ENCODE measurements at places on chromosomes 5 and 9. TPM values are rescaled to one million over a fixed set of nuclear protein-coding genes. Genes with fewer than 3 reads are reported as not detected.

GRCh38 chr5:176550275-176550831 lies 1.2 kb downstream of the CDHR2 start:
- no peaks in the 10 kb centered on the region for H3K36me3 ChIP-seq
- H3K27ac ChIP-seq = no peak overlapping the region
- H3K27me3 ChIP-seq = no peaks in the 10 kb centered on the region
- peaks cover 68% of the 10 kb centered on the region for H3K4me1 ChIP-seq
- H3K4me3 ChIP-seq = peak overlapping the region; percentile 37

DNA sequence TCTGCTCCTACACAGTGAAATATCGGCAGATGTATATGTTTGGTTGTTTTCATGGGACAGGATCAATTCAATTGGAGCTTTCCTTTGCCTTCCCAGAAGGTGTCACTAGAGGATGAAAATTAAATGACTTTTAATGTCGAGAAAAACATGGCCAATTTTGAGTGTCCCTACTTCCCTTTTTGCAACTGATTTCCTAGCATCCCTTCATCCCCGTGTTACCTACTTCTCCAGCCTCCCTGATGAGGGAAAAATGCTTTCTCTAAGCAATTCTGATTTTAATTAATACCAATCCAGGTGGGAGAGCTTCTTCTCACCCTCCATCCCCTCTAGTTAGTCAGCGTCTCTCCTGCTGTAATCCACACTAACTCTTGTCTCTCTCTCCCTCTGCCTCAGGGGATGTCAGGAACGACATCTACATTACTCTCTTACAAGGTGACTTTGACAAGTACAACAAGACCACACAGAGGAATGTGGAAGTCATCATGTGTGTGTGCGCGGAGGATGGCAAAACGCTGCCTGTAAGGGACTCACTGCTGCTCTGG lies 64.9 kb downstream of the DOCK2 start:
- H3K36me3 ChIP-seq = peaks cover 97% of the 10 kb centered on the region
- DNase-seq = no peak
- H3K27me3 ChIP-seq = no peaks in the 10 kb centered on the region

- no peak for DNase-seq
- no peaks in the 10 kb centered on the region for H3K36me3 ChIP-seq
- no peaks in the 10 kb centered on the region for H3K27me3 ChIP-seq
- H3K4me1 ChIP-seq = peaks cover 61% of the 10 kb centered on the region
Observed at GRCh38 chr9:6782345-6782744, 24.6 kb downstream of the KDM4C start.

GRCh38 chr5:84119252-84119651 lies 265.4 kb downstream of the EDIL3 start:
- H3K4me1 ChIP-seq = no peaks in the 10 kb centered on the region
- H3K27ac ChIP-seq = no peak overlapping the region
- H3K36me3 ChIP-seq = no peaks in the 10 kb centered on the region
- no peaks in the 10 kb centered on the region for H3K27me3 ChIP-seq

DNA sequence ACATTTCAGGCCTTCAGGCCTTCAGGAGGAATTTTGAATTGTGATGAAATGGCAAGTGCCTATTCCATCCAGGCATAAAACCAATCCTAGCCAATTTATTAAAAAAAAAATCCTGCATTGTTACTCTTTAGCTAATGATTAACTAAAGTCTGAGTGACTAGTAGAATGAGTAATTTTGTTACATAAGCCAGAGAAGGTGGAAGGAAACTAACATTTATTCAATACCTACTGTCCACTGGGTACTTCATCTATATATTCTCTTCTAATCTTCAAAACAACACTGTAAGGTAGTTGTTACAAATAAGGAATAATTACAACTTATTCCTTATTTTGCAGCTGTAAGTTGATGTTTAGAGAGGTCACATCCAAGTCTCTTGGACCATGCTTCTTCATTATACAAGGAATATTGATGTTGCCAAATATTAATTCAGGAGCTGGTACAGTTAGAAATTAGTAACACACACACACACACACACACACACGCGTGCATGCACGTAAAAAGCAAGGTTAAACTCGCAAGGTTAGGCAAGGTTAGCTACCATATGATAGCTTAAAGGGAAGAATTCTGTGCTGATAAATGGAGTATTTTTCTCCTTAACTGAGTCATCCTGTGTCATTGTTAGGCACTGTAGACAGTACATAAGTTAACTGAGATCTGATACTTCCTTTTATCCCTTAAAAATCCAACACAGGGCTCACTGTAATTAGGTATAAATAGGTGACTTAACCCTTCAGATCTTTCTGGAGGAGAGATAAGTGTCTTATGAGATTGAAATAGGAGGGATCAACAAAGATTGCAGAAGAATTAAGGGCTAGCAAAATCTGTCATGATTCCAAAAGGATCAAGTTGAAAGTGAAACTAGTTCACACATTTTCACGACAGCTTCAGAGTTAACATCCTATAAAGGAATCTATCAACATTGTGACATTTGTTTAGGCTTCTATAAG lies 596.9 kb downstream of the PDE4D start:
- no peaks in the 10 kb centered on the region for H3K4me1 ChIP-seq
- peak overlapping the region; percentile 16 for H3K4me3 ChIP-seq
- no peak overlapping the region for H3K27ac ChIP-seq
- no peaks in the 10 kb centered on the region for H3K27me3 ChIP-seq

- H3K4me3 ChIP-seq = peak overlapping the region; percentile 83
- peak overlapping the region; percentile 64 for H3K27ac ChIP-seq
- peak; percentile 47 for DNase-seq
- no peaks in the 10 kb centered on the region for H3K27me3 ChIP-seq
- peaks cover 56% of the 10 kb centered on the region for H3K4me1 ChIP-seq
Observed at GRCh38 chr9:136409557-136410455, 608 bp downstream of the ENTR1 start.

DNA sequence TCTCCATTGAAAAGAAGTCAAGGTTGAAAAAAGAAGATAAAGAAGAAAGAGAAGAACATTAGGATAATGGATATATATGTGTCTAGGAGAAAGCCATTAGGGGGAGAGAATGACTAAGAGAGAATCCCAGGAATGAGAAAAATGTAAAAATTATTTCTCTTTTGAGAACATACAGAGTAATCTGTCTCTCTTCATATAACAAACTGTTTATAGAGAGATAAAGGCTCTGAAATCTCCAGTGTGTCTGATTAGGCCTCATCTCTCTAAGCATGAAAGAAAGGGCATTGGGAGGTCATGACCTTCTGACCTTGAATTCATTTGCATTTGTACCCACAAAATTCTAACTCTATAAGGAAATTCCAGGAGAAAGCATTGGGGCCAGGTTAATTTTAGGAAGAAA lies 3.5 kb upstream of the MPDZ start:
- no peaks in the 10 kb centered on the region for H3K36me3 ChIP-seq
- H3K27me3 ChIP-seq = peaks cover 6% of the 10 kb centered on the region
- no peaks in the 10 kb centered on the region for H3K4me1 ChIP-seq
- no peak overlapping the region for H3K27ac ChIP-seq
- DNase-seq = no peak

GRCh38 chr5:55096182-55096581 lies 6.3 kb upstream of the GZMA start:
- H3K4me1 ChIP-seq = peaks cover 44% of the 10 kb centered on the region
- H3K4me3 ChIP-seq = no peak overlapping the region
- H3K27me3 ChIP-seq = no peaks in the 10 kb centered on the region
- peak; percentile 84 for DNase-seq
- H3K36me3 ChIP-seq = no peaks in the 10 kb centered on the region

DNA sequence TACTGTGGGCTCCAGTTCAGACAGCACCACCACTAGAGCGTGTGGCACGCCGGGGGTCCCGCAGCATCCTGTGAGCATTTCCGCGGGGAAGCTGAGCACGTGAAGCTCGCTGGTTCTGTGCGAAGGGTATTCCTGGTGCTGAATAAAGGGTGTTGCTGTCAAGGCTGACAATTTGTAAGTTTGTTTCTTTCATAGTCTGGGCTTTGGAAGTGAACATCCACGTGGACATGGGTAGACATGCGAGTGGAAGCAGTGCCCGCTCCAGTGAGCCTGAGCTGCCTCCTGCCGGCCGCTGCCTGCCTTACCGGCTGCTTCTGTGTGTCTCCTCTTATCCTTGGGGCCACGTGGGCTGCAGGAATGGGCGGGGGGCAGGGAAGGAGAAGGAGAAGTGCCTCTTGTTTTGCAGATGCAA lies 14.7 kb downstream of the NDUFS6 start:
- H3K27me3 ChIP-seq = no peaks in the 10 kb centered on the region
- peaks cover 86% of the 10 kb centered on the region for H3K36me3 ChIP-seq
- H3K27ac ChIP-seq = no peak overlapping the region
- H3K4me1 ChIP-seq = no peaks in the 10 kb centered on the region
- H3K4me3 ChIP-seq = no peak overlapping the region

DNA sequence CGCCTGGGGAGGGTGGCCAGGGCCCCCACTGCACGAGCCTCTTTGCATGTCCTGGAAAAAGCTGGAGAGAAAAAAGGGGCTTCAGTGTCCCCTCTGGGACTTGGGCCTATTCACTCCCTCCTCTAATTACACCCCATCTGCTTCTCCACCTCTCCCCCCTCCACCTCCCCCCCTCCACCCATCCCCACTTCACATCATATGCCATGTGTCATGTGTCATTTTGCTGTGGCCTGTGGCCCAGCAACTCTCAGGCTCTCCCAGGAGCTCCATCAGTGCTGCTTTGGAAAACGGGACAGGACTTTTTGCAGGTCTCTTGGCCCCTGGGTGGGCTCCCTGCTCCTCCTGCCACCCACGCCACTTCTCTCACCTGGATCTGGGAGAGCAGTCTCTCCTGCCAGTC lies 68.7 kb downstream of the NTNG2 start:
- H3K27ac ChIP-seq = no peak overlapping the region
- no peaks in the 10 kb centered on the region for H3K4me1 ChIP-seq
- DNase-seq = no peak
- no peaks in the 10 kb centered on the region for H3K36me3 ChIP-seq
- no peaks in the 10 kb centered on the region for H3K27me3 ChIP-seq

- H3K4me1 ChIP-seq = no peaks in the 10 kb centered on the region
- no peak overlapping the region for H3K27ac ChIP-seq
- H3K36me3 ChIP-seq = no peaks in the 10 kb centered on the region
- DNase-seq = peak; percentile 10
Observed at GRCh38 chr9:116494815-116495634, 192.1 kb upstream of the TRIM32 start.

DNA sequence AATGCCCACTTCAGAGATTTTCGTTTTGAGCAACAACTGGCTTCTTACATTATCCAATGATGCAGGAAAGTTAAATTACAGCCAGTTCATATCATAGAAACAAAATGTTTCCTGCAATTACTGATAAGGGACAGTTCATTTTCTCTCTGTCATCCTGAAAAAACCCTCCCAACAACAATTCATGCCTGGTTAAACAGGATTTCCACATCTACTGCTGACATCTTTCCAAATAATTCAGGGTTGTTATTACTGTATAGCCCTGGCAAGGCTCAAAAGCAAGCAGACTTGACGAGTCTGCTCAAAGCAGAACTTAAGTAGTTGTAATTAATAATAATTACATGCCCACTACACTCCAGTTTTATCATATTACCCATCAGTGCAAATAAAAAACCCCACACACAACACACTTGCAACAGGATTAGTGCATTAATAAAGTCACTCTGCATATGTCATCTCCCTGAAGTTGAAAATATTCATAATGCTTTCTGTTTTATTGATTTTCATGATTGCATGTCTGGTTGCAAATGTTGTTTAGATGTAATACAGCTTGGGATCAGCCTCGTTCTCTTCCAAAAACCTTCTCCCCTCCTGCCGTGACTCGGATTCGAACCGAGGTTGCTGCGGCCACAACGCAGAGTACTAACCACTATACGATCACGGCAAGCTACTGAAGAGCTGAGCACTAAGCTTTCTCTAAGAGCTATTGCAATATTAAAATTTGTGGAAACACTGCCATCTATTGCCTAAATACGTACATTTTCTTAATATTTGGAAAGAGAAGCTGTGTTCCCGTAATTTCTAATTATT lies 119.6 kb upstream of the NFIB start:
- peaks cover 10% of the 10 kb centered on the region for H3K27me3 ChIP-seq
- no peak for DNase-seq

DNA sequence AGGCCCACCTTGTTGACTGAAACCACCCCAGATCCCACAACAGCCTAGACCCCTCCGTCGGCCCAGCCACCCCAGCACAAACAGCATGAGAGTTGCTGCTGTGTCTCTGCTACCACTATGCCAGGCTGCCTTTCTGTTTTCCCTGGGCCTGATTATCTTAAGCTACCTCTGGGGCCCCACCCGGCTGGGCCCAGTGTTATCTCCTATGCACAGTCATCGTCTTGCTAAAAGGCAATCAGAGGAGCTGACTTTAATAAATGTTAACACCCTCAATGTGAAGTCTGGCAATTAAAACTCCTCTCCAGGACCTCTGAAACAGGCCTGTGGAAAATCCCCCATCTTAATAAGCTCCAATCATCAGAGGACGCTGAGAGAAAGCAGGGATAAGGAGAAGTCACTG lies 144.9 kb downstream of the FAM114A2 start:
- no peak overlapping the region for H3K27ac ChIP-seq
- no peaks in the 10 kb centered on the region for H3K27me3 ChIP-seq
- H3K4me3 ChIP-seq = no peak overlapping the region
- no peak for DNase-seq

DNA sequence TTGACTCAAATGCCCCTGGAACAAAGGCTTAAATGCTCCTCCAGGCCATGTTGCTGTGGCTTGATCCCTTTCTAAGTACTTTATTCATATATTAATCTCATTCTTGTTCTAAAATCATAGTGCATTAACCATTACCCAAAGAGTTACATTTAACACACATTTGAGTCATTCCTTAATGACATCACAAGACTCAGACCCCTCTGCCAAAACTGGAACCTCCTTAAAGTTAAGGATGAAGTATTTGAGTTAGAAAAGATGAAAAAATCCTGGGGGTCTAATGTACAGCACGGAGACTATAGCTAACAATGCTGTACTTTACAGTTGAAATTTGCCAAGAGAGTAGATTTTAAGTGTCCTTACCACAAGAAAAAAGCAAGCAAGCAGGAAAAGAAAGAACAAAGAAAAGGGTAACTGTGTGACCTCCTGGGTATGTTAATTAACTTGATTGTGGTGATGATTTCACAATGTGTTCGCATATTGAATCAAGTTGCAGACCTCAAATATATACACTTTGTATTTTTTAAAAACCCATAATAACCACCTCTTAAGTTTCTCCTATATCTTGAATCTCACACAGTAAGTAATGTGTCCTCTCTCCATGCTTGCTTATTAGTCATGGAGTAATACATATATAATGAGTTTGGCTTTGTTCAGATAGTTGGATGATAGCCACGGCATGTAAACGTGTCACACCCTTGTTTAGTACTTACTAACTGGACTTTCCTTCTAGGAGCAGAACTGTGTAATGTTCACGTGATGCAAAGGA lies 376.9 kb downstream of the SEMA5A start:
- no peaks in the 10 kb centered on the region for H3K4me1 ChIP-seq
- no peaks in the 10 kb centered on the region for H3K27me3 ChIP-seq
- no peak for DNase-seq
- no peak overlapping the region for H3K4me3 ChIP-seq
- H3K27ac ChIP-seq = no peak overlapping the region
- no peaks in the 10 kb centered on the region for H3K36me3 ChIP-seq

The MEF2C gene
- total RNA-seq = 0.87 TPM

The CHSY3 gene
- not detected for total RNA-seq

The N4BP3 gene
- 4.3 TPM for total RNA-seq

The CFAP157 gene
- total RNA-seq = not detected

The PCDHA12 gene
- not detected for total RNA-seq

The SARDH gene
- 18.5 TPM for total RNA-seq
